ENCODE measurements at places on chromosomes 13 and 19. TPM values are rescaled to one million over a fixed set of nuclear protein-coding genes. Genes with fewer than 3 reads are reported as not detected.

The GIPR gene
- total RNA-seq: 0.57 TPM

The GPR180 gene
- total RNA-seq: 2.5 TPM

The SACS gene
- total RNA-seq: 66.2 TPM

The ATP4A gene
- total RNA-seq: not detected

The CERS1 gene
- 1.1 TPM for total RNA-seq

The VMAC gene
- total RNA-seq: 3.2 TPM

The ATP1A3 gene
- not detected for total RNA-seq

The TEX26 gene
- total RNA-seq: not detected

The FREM2 gene
- not detected for total RNA-seq

- no peak for DNase-seq
Measured at GRCh38 chr19:2201473-2202148, 34.5 kb downstream of the PLEKHJ1 start.

DNA sequence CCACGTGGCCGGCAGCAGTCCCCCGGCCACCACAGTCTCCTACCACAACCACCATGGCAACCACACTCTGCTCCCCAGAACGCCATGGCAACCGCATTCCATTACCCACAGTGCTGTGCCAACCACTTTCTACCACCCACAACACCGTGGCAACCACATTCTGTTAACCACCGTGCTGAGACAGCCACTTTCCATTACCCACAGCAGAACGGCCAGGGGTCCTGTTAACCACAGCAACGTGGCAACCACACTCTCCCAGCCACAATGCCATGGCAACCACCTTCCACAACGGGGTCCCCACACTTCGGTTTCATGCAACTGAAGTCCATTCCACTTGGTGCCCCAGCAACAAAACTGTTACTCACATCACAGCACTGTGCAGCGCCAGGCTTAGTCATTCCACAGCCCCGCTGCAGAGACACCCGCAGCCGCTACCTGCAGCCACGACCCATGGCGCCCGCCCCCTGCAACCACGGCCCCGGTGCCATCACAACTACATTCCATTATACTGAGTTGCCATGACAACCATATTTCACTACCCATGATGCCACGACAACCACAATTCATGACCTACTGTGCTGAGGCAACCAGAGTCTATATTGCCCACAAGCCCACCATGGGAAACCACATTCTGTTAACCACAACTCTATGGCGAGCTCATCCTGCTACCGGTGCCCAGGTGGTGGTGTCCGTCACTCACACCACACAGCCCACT, 10.0 kb downstream of the DPF1 start:
- DNase-seq: peak; percentile 11

DNA sequence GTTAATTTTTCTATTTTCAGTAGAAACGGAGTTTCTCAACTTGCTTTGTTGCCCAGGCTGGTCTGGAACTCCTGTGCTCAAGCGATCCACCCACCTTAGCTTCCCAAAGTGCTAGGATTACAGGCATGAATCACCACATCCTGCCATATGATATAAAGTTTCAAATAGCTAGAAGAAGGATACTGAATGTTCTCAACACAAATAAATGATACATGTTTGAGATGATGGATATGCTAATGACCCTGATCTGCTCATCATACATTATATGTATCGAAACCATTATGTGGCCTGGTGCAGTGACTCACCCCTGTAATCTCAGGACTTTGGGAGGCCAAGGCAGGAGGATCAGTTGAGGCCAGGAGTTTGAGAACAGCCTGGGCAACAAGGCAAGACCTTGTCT, 11.5 kb downstream of the CIB3 start:
- DNase-seq: peak; percentile 45

DNA sequence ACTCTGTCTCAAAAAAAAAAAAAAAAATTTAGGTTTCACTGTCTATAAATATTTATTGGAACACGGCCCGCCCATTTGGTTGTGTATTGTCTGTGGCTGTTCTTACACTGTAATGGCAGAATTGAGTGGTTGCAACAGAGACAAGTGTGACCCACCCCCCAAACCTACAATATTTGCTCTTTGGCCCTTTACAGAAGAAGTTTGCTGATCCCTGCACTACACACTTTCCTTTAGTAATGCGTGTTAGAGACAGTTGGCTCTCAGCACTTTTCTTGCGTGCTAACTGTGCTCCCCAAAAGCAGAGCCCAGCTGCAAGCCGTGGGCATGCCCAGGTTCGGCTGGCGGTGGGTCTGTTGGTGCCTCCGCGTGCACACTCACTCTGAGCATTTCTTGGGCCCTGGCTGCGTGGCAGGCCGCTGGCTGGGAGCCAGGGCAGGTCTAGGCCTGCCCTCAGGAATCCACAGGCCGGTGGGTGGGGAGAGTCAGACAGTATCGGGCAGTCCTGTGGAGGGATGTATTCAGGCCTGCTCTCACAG, 72.6 kb downstream of the SIPA1L3 start:
- DNase-seq: no peak

GRCh38 chr13:93715866-93716265, 489.3 kb downstream of the GPC6 start:
- DNase-seq: no peak

DNA sequence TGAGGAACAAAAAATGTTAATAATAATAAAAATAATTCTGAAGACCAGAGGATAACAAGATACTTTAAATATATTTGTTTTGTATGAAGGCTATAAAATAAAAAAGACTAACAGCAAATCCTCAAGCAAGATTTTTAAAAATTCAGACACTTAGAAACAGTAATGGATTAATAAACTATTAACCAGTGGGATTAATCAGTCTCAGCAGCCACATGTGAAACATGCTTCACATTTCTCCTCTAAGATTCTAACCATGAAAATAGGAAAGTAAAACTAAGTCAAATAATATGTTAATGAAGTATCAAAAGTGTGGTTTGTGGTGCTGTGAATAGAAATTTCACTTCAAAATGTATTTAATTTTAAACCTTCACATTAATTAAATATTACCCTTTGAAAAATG, 57.4 kb downstream of the KCNRG start:
- peak; percentile 42 for DNase-seq

- DNase-seq: no peak
Measured at GRCh38 chr19:1673645-1674292, 21.4 kb upstream of the TCF3 start.

DNA sequence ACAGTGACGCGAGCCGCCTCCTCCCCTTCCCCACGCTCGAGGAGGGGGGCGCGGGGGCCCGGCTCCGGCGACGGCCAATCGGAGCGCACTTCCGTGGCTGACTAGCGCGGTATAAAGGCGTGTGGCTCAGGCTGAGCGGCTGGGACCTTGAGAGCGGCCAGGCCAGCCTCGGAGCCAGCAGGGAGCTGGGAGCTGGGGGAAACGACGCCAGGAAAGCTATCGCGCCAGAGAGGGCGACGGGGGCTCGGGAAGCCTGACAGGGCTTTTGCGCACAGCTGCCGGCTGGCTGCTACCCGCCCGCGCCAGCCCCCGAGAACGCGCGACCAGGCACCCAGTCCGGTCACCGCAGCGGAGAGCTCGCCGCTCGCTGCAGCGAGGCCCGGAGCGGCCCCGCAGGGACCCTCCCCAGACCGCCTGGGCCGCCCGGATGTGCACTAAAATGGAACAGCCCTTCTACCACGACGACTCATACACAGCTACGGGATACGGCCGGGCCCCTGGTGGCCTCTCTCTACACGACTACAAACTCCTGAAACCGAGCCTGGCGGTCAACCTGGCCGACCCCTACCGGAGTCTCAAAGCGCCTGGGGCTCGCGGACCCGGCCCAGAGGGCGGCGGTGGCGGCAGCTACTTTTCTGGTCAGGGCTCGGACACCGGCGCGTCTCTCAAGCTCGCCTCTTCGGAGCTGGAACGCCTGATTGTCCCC, at the start of gene JUNB:
TSS of gene JUNB (plus strand) at position 142 of the 706 bp plus-strand sequence. CDS start at position 428, 286 bp downstream.
- peak; percentile 98 for DNase-seq

GRCh38 chr19:2355168-2356035, 4.7 kb upstream of the TMPRSS9 start:
- no peak for DNase-seq

GRCh38 chr13:111410232-111411021, 90.0 kb downstream of the TEX29 start:
- DNase-seq: no peak

DNA sequence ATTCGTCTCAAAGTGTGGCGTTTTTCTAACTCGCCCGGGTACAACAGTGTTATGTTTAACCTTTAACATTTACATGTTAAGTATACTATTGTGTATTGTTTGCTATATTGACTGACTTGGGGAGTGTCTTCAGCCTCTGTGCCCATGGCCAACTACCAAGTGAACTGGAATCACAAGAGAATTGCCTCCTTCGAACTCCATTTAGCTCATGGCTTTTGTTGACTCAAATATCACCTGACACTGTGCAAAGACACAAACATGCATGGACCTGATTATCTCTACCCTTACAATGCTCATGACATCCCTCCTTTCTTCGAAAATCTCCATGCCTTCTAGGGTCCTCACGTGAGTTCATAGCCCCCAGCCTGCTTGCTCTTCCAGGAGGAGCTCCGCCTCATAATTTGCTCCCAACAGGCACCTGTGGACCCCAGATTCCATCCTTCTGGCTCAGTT, 704 bp downstream of the ZNF814 start:
- no peak for DNase-seq

DNA sequence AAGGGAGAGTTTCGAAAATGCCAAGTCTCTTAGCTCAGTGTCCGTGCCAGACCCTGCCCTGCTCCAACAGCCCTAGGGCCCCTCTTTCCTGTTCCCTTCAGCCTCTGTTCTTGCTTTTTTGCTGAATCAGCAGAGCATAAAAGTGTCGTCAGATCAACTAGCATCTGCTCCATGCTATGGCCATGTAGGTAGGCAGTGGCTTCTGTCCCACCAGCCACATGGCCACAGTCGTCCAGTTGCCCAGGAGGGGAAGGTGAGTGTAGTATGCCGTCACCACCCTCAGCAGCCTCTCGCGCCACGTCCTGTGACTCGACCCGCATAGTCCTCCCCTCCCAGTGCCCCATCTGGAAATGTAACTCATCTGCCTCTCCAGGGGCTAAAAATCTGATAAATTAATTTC, 50.9 kb upstream of the ATP11A start:
- no peak for DNase-seq

GRCh38 chr13:94408314-94409036, 71.0 kb downstream of the DCT start:
- no peak for DNase-seq

DNA sequence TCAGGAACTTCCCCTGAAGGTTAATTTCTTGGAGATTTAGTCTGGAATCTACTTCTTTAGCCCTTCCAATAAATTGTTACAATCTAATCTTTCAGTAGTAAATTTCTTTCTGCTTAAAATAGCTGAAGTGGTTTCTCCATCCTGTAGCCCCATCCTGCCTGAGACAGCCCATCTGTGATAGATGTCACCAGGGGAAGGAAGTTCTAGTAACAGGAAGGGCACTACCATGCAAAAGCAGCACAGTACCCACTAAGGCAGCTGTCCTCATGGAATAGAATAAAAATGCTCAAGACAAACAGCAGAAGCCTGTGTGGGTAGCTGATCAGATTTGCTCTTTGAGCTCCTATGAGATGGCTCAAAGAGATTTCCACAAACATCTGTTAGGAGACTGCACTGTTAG, 1036.5 kb downstream of the SLITRK5 start:
- DNase-seq: no peak

DNA sequence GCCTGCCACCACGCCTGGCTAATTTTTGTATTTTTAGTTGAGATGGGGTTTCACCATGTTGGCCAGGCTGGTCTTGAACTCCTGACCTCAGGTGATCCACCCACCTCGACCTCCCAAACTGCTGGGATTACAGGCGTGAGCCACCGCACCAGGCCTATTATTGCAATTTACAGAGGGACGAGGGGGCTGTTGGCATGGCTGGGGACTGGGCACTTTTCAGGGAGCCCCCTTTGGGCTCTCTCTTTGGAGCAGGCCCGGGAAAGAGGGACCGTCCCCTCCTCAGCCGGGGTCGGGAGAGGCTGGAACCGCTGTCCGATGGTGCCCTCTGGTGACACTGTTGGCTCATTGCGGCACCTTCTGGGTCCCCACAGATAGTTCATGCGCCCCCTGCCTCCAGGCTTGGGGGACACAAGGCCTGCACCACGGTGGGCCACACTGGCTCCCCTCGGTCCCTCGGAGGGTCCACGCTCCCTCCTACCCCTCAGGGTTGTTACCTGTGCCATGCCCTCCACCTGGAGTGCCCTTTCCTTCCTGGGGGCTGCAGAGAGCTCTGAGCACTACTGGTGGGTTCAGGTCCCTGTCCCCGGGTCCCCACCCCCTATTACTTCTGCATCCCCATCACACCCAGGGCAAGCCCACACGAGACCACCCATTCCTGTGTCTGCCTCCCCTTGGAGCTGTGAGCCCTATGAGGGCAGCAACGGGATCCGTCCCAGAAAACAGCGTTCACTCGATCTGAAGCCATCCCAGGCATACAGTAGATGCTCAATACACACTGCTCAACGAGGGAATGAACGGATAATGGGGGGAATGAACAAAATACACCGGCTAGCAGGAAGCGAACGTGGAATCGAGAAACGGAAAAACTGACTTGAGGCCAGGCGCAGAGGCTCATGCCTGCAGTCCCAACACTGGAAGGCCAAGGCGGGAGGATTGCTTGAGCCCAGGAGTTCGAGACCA, 12.5 kb downstream of the FEM1A start:
- DNase-seq: peak; percentile 33

- peak; percentile 98 for DNase-seq
Measured at GRCh38 chr13:109256866-109257760, 529.3 kb downstream of the IRS2 start.

- DNase-seq: no peak
Measured at GRCh38 chr13:58476206-58476918, 844.8 kb downstream of the PCDH17 start.

GRCh38 chr19:37333457-37333856, 37.4 kb upstream of the ZNF527 start:
- DNase-seq: peak; percentile 32

GRCh38 chr19:30064771-30065494, 122.9 kb downstream of the URI1 start:
- no peak for DNase-seq

GRCh38 chr13:37274569-37275497, 169.4 kb upstream of the CSNK1A1L start:
- no peak for DNase-seq

- DNase-seq: peak; percentile 58
Measured at GRCh38 chr13:77492982-77493381, 42.5 kb upstream of the SCEL start.

Measured in fibroblast of the aortic adventitia (primary cell).